ENCODE measurements at places on chromosomes 11 and 22. TPM values are rescaled to one million over a fixed set of nuclear protein-coding genes. Genes with fewer than 3 reads are reported as not detected.

Gene STIM1
- polyA plus RNA-seq, result 49.0 TPM

Gene KRTAP5-11
- polyA plus RNA-seq, result not detected

Gene CLMP
- polyA plus RNA-seq, result 16.4 TPM

DNA sequence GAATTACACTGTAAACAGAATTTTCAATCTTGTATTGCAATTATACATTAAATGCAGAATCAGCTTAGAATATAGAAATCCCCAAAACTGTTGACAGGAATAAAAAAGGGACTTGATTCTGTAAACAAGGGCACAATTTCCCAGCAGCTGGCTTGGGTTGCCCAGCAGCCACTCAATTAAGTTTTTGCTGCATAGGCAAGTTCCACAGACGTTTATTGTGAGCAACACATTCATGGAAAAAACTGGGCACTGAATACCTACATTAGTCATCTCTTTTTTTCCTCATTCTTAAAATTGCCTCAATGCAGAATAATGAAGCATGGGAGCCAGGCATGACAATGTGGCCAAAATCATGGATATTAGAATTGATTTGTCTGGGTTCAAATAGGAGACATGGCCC is 421.8 kb upstream of the ANO5 start:
- DNase-seq, result peak; percentile 13

- no peak for DNase-seq
These were observed 13.2 kb downstream of the PICK1 start for GRCh38 chr22:38070250-38070921.

DNA sequence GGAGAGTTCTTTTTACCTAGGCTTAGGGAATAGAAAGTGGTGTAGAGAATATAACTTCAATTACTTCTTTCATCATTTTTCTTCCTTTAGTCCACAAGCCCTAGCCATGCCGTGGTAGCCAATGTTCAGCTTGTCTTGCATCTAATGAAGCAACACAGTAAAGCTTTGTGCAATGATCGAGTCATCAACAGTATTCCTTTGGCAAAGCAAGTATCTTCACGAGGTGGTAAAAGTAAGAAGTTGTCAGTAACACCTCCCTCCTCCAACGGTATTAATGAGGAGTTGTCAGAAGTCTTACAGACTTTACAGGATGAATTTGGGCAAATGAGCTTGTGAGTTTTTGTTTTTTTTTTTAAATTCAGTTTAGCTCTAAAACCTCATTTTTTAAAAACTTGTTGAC is 37.4 kb downstream of the CEP57 start:
- peak; percentile 70 for DNase-seq

DNA sequence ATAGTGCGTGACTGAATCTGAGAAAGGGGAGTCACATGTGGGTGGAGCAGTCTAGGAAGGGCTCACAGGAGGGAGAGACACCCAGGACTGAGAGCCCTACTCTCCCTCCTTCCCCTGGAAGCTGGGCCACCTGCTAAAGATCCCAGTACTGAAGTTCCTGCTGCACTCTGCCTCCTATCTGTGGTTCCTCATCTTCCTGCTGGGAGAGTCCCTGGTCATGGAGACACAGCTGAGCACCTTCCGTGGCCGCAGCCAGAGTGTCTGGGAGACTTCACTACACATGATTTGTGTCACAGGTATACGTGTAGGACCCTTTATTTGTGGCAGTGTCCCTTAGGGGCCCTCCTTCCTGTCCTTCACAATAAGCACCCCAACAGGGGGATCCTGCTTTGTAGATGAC is 19.3 kb downstream of the ART5 start:
- no peak for DNase-seq

DNA sequence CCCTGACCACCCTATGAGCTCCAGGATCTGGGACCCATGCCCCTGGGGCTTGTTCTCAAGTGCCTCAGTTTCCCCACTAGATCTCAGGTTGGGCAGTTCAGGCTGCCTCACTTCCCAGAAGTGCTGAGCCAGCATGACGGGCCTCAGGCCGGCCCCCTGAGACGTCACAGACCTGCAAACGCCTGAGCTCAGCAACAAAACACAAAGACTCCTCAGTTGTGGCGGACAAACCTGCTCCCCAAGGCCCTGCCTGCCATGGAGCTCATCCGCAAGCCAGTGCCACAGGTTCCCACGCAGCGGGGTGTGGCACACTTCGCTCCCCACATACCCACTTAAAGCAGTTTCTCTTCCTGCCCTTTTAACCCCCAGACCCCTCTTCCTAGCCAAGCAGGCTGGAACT is 45.2 kb downstream of the NECTIN1 start:
- peak; percentile 51 for DNase-seq

- DNase-seq, result no peak
These were observed 231.0 kb downstream of the TTC28 start for GRCh38 chr22:28448625-28449024.

- DNase-seq, result no peak
These were observed 508.4 kb upstream of the LUZP2 start for GRCh38 chr11:23988381-23989006.

Gene SLC5A12
- polyA plus RNA-seq, result 0.13 TPM

Gene KRTAP5-1
- polyA plus RNA-seq, result not detected

GRCh38 chr11:127109796-127110480 is 109.4 kb upstream of the KIRREL3 start:
- no peak for DNase-seq

Gene GGTLC3
- polyA plus RNA-seq, result 0.53 TPM

GRCh38 chr11:10322830-10323792 is 18.2 kb downstream of the ADM start:
- DNase-seq, result peak; percentile 72

DNA sequence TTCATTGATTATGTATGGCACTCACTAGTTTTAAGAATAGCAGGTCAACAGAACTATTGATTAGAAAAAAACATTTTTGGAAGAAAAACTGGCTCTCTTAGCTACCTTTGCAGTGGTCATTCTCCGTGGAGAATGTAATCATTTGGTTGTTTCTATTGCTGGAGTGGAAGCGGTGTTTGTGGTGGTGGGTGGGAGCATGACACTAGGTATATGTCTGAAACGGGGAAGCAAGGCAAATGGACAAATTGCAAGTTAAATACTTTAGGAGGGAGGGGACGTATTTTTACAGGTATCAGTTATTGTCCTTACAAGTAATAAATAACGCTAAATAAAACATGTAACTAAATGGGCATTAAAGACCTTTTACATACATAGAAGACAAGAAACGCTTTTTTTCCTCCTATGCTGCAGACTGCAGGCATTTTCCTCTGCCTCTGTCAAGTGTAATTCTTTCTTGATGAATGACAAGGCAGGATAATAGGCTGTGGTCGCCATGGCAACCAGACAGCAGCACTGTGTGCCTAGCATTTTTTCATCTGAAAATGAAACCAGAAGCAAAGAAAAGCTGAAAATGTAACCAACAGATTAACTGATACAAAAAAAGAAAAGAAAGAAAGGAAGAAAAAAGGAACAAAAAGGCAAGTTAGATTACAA is 46.2 kb downstream of the BLID start:
- DNase-seq, result peak; percentile 60
